CD4-positive, alpha-beta T cell treated with Interleukin-6 for 4 hours (primary cell): ENCODE measurements at places on chromosomes 5 and 9.

GRCh38 chr5:148458036-148458888, 74.5 kb downstream of the FBXO38 start:
- DNase-seq, result no peak

- DNase-seq, result no peak
These were observed 48.5 kb upstream of the CLINT1 start for GRCh38 chr5:157907479-157907878.

DNA sequence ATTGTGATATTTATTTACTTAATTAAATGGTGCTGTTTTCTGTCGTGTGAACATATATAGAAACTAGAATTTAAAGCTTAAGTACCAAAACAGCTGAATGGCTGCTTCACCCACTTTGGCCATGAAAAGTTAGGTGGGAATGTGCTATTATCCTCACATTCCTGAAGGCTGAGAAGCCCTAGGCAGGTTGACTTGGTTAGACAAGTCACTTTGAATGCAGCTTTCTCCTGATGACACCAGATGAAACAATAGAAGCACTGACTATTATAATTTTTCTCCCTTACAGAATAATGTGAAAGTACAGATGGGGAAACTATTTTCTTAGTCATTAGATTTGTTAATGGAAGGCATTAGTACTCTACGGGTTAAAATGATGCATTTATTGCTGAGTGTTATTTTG, 65.1 kb upstream of the C5orf46 start:
- DNase-seq, result no peak

- DNase-seq, result no peak
These were observed 38.9 kb upstream of the MYO10 start for GRCh38 chr5:16974981-16975380.

DNA sequence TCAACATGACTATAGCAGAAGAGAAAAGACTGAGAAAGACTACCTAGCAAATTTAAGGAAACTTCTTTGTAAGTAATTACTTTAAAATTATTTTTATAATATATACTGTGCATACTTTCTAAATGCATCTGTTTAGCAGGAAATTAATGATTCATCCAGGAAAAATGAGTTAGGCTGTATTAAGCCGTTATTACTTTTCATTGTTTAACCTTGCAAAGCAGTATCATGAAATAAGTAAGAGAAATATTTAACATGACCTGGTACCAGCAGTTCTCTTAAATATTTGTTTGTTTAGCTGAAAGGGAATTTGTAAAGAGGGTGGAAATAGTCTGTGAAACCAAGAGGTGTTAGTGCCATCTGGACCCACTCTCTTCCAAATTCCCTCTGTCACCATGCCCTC, 175.0 kb downstream of the GNAQ start:
- DNase-seq, result no peak

DNA sequence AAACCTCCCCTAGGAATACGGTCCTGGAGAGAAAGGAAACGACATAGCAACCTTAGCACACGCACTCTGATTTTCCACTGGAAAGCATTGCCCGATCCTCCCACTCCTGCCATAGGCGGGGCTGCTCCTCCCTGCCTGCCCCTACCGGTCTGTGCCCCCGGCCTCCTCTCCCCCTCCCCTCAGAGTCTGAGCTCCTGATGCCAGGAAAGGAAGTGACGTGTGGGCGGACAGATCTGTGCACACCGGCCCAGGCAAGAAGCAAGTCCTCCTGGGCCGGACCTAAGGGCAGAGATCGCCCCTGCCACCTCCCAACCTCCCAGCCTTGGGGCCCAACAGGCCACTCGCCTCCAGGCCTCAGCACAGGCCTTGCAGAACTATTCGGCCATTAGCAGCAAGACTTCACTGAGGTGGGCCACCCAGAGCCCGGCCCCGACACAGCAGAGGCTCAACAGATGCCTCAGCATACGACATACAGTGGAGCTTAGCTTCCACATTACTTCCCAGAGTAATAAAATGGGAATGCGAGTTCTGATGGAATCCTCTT, 7.2 kb downstream of the NINJ1 start:
- DNase-seq, result peak; percentile 28

DNA sequence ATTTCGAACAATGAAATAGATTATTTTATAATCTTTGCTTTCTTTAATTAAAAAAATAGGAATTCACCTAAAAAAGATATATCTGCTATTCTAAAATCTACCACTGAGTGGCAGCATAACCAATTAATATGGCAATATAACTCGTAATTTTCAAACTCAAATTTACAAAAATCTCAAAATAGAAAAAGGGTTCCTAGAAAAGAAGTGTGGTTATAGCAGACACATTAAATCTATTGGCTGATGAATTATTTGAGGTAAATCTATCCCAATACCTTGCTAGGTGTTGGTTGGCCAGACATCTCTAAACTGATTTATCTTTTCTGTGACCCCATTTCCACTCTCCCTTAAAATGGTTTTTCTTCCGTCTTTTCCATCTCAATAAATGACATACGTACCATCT, 30.2 kb upstream of the NRG2 start:
- no peak for DNase-seq

DNA sequence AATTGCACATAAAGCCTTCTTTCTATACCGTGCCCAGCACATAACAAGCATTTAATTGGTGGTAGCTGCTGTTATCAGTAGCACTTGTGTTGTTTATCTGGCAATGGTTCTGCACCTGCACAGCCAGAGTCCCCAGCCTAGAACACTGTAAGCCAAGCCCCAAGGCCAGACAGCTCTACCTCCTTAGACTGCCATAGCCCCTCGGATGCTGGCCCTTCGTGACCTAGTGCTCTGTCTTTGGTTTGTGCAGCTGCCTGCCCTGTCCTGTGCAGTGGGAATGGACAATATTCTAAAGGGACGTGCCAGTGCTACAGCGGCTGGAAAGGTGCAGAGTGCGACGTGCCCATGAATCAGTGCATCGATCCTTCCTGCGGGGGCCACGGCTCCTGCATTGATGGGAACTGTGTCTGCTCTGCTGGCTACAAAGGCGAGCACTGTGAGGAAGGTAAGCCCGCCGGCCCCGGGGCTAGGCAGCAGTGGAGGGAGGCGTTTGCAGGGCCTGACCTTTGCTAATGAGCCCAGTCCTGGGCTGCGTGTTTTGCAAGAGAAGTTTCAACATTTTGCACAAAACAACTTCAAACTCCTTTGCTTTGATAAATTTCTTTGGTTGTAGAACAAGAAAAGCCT, 173.3 kb upstream of the WWC1 start:
- DNase-seq, result no peak

- no peak for DNase-seq
These were observed 167.3 kb downstream of the TRPM3 start for GRCh38 chr9:70954126-70954525.

GRCh38 chr9:111481885-111482636, 2.1 kb downstream of the ECPAS start:
- no peak for DNase-seq

- no peak for DNase-seq
These were observed 86.9 kb upstream of the SIMC1 start for GRCh38 chr5:176151281-176151680.

- no peak for DNase-seq
These were observed 19.7 kb upstream of the RIC1 start for GRCh38 chr9:5609226-5609596.

DNA sequence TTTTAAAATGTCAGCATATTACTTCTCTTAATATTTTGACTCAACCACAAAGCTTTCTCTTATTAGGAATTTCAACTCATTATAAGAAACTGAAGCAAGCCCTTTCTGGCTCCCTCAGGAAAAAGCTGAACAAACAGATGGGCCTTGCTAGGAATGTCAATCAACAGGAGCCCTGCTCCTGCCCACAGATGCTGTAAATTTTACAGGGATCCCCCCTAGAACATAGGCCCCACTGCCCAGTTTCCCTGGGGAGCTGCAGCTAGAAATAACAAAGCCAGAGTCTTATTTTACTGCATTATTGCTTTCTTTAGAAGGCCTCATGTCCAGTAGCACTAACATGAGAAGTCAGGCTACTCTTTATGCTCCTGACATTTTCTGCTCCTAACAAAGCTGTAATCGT, 103.8 kb downstream of the PCSK1 start:
- no peak for DNase-seq

GRCh38 chr9:92414566-92414965, 9.7 kb downstream of the OMD start:
- DNase-seq, result no peak

- DNase-seq, result no peak
These were observed 1.3 kb downstream of the S1PR3 start for GRCh38 chr9:88992556-88992955.

DNA sequence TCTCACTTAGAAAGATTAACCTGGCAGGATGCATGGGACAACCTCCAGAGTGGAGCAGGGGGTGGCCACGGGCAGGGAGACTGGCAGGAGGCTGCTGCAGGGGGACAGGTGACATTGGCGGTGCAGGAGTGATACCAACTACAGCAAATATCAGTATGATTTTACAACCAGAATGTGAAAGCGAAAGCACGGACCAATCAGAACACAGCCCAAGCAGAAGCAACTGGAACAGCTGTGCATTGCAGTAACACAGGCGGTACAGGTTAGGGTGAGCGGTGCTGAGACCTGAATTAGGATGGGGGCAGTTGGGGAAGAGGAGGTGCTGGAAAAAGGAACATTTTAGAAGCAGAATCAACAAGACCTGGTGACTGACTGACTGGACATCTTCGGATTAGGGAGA, 29.3 kb downstream of the POLR1E start:
- DNase-seq, result no peak

- no peak for DNase-seq
These were observed 138.2 kb upstream of the ARRDC3 start for GRCh38 chr5:91521334-91521733.

DNA sequence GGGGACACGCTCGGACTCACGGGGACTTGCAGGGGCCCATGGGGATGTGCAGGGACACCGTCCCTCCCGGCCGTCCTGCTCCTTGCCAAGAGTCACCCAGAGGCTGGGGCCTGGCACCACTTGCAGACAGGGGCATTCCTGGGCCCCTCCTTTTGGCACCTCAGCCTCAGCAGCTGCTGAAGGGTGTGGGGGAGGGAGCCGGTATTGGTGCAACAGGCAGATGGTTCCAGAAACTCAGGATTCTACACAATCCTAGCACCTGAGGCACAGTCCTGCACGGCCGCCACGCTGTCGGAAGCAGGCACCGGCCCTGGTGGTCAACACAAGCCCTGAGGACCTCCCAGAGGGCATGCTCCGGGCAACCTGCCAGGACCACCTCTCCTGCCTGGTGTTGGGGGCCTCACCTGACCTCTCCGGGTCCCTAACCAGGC, 19.3 kb upstream of the SLC12A7 start:
- no peak for DNase-seq

GRCh38 chr5:176837707-176838115, 27.4 kb downstream of the UNC5A start:
- DNase-seq, result peak; percentile 63

DNA sequence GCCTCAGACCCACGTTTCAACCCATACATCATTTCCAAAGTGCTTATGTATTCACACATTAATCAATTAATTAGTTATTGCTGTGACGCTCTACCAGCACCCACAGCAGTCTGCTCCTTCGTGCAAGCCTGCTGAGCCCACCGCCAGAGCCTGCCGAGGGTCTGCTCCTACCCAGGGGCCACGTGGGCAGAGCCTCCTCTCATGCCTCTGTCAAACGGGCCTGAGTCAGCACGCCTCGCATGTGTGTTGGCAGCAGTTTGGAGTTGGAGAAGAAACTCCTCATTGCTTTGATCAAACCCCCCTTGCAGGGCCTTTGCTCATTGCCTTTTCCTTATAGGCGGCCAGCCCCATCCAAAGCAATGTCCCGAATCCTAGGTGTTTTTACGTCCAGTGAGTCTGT, 256.2 kb upstream of the IRX4 start:
- no peak for DNase-seq

- no peak for DNase-seq
These were observed 636.1 kb downstream of the PSAT1 start for GRCh38 chr9:78932849-78933627.

- DNase-seq, result no peak
These were observed 224.6 kb downstream of the TLE4 start for GRCh38 chr9:79796411-79796810.

DNA sequence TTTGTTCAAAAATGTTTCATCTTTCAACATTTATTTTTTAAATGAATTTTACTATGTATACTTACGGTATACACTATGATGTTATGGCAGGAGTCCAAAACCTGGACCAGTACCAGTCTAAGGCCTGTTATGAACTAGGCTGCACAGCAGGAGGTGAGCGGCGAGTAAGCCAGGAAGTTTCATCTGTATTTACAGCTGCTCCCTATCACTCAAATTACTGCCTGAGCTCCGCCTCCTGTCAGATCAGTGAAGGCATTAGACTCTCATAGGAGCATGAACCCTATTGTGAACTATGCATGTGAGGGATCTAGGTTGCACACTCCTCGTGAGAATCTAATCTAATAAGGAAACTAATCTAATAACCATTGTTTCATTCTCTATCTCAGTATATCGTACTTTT, 715.5 kb upstream of the PTPRD start:
- DNase-seq, result no peak

GRCh38 chr5:132300577-132301343, 6.6 kb downstream of the SLC22A4 start:
- no peak for DNase-seq

DNA sequence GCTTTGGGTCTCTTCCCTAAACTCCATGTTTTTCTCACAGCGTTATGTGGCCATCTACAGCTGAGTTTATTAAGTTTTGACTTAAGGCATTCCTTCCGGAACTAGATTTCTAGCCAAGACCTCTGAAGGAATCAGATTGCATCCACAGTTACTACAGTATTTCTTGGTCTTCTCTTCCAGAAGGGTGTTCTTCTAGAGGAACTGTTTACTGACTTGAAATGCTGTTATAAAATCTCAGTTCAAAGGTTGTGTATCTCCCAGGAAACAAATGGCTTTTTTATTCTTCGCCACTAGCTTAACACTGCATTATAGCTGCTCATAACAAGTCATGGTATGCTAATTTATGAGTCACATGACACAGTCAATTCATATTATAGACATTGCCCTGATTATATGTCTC, 55.3 kb upstream of the RAD23B start:
- no peak for DNase-seq

GRCh38 chr9:88998911-88999310, 7.6 kb downstream of the S1PR3 start:
- no peak for DNase-seq

GRCh38 chr5:67063055-67063454, 133.5 kb downstream of the CD180 start:
- no peak for DNase-seq

DNA sequence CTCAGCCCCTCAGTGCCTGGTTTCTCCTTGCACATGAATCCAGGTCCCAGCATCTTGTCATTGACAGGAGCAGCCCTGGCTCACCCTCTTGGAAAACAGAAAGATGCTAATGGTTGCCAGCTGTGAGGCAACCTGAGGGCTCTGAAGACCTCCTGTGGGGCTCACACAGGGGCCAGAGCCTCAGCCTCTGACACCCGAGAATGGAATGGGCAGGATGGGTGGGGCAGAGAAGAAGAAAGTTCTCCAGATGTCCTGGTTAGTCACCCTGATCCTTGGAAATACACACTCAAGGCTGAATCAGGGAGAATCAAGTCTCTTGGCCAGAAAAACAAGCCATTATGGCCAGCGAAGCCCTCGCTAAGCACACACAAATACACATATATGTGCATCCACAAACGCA, 32.3 kb upstream of the SPATA31E1 start:
- DNase-seq, result no peak

GRCh38 chr9:34197756-34198711, 19.2 kb downstream of the UBAP1 start:
- no peak for DNase-seq
